Right ventricle myocardium inferior (tissue), 1 donor: ENCODE measurements at places on chromosomes 5 and 9. TPM values are rescaled to one million over a fixed set of nuclear protein-coding genes. Genes with fewer than 3 reads are reported as not detected.

Gene ANKRD31
- 0.05 TPM for total RNA-seq

Gene LCN12
- 2.9 TPM for total RNA-seq

DNA sequence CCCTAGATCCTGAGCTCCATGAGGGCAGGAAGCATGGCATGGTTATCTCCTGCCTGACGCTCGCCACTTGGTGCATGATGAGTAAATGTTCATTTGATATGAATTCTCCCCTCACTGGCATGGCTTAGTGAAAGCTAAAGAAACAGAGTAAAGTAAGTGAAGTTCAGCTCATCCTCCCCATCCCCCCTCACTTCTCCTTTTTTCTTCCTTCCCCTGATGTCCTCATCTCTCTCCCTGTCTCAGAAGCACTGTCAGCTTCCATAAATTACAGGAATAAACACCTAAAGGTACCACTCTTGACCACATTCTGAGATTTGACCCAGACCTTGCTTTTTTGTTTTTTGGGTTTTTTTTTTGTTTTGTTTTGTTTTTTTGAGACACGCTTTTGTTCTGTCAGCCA lies 73.3 kb downstream of the SNX18 start:
- no peak for DNase-seq

DNA sequence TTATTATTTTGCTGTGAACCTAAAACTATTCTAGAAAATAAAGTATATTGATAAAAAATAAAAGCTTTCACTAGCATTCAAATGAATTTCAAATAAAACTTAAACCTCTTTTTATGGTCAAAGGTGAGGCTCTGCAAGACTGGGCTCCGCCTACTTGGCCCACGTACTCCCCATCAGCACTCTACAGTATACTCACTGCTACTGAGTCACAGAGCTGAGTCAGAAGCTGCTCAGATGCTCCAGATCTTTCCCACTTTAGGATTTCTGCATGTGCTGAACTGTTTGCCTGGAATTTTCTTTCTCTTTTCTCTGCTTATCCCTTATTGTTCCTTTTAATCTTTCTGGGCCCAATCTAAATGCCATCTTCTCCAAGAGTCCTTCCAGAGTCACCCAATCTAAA lies 331.9 kb upstream of the CCNG1 start:
- DNase-seq: no peak

GRCh38 chr5:103346162-103346748 lies 87.7 kb downstream of the MACIR start:
- DNase-seq: no peak
